ENCODE measurements at places on chromosomes 6 and 20.
A peak's percentile ranks its signal among the peaks of the same experiment; 100 is the strongest.

- DNase-seq, result no peak
Measured at GRCh38 chr20:19431906-19432305, 219.5 kb downstream of the SLC24A3 start.

GRCh38 chr6:92893741-92894140 is 525.6 kb downstream of the EPHA7 start:
- no peak for DNase-seq

- no peak for DNase-seq
Measured at GRCh38 chr6:71346334-71346694, 57.7 kb downstream of the OGFRL1 start.

- DNase-seq, result no peak
Measured at GRCh38 chr6:43910638-43911353, 140.8 kb downstream of the VEGFA start.

DNA sequence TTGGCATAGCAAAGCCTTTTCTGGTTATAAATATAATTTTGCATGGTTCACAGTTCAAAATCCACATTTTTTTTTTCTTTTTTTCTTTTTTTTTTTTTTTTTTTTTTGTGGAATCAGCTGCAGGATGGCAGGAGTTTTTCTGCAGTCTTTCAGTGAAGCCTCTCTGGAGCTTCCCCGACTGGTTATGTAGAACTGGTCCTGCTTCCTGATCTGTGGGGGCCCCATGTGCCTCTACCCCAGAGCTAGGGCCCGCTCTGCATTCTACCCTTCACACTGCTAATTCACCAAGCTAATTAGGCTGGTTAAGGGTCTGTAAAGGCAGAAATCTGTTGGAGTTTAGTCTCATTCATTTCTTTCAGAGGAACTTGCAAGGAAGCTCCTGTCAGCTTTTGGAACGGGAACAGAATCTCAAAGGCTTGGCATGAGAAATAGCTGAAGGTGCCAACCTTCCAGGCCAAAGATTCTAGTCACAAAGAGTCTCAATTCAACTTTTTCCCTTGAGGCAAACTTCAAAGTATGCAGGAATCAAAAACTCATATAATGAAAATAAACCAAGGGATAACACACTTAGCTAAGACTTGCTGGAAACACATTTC is 45.5 kb downstream of the HMGN3 start:
- DNase-seq, result no peak

- peak; percentile 56 for DNase-seq
Measured at GRCh38 chr6:170438402-170438753, 114.7 kb downstream of the PSMB1 start.

- DNase-seq, result no peak
Measured at GRCh38 chr20:58981628-58982364, 740 bp downstream of the NELFCD start.

All from stimulated activated CD4-positive, alpha-beta T cell treated with anti-CD3 and anti-CD28 coated beads, Interleukin-15, amount 100 ng/mL, for 48 hours (primary cell).